ENCODE measurements at places on chromosomes 5 and 9.

DNA sequence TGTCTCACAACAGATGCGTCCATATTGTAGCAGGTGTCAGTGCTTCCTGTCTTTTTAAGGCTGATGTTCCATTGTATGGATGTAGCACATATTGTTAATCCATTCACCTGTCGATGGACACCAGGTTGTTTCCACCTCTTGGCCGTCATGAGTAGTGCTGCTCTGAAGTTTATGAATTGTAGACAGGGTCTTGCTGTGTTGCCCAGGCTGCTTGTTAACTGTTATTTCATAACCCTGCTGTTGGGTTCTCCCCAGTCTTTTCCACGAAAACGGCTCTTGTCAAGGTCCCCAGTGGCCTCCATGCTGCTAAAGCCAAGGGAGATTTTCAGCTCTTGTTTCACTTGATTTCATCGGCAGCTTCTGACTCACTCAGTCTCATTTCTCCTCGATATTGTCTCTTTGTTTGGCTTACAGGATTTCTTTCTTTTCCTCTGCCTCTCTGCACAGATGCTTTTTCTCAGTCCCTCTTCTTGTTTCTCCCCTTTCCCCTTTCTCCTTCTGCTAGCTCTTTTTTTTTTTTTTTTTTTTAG lies 12.1 kb upstream of the PSD2 start:
- peak; percentile 42 for DNase-seq

DNA sequence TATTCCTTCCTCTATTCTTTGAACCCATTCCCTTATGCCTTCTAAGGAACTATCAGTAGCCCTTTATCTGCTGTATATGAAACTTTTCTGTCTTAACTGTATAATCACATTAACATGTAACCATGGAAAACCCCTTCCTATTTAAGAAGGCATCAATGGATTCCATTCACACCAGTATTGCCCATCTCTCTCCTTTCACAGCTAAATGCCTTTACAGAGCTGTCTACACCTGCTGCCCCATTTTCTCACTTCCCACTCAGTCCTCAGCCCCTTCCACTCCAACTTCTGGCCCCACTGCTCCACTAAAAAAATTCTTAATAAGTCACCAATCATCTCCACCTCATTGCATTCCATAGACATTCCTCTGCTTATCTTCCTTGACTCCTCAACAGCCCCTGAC lies 50.8 kb downstream of the SEC61B start:
- no peak for DNase-seq

GRCh38 chr5:91176288-91177016 lies 206.7 kb downstream of the ARRDC3 start:
- DNase-seq: no peak

DNA sequence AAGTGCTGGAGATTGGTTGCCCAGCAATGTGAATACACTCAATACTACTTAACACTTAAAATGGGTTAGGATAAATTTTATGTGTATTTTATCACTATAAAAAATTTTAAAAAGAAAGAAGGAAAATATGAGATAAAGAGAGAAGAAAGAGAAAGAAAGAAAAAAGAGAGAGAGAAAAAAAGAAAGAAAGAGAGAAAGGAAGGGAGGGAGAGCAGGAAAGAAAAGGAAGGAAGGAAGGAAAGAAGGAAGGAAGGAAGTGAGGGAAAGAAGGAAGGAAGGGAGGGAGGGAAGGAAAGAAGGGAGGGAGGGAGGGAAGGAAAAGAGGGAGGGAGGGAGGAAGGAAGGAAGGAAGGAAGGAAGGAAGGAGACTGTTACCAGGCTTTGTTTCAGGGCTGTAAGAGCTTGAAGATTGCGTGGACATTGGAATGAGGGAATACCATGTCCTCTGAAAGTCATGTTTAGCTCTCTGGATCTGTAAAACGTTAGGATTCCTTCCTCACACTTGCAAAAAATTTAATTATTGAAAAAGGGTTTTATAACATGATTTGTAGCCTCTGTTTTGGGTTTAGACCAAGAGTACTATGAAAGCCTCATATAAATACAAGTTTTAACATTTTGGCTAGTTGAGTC lies 152.3 kb upstream of the DAP start:
- DNase-seq: no peak

GRCh38 chr5:148202531-148203203 lies at the start of gene SPINK6:
Gene SPINK6, plus strand, starts transcription at chr5:148203042. Its CDS starts 55 bp downstream, at chr5:148203097.
- DNase-seq: no peak

DNA sequence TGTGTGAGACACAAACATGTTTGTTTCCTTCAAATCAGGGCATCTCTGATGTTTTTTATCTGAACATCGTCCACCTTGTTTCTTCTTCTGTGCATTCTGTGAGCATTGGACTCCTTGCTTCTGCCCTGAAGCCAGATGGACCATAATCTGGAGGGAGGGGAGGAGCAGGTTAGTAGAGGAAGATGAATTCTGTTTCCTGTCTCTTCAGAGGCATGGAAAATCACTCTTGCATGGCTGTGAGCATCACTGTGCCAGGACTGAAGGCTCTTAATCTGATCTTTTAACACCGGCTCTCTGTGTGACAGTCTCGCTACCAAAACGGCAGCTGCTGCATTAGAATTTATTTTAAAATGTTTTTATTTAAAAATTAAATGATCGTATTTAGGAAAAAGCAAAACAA lies 43.3 kb downstream of the TLE4 start:
- no peak for DNase-seq

GRCh38 chr9:38018958-38019602 lies 49.9 kb downstream of the SHB start:
- DNase-seq: no peak

DNA sequence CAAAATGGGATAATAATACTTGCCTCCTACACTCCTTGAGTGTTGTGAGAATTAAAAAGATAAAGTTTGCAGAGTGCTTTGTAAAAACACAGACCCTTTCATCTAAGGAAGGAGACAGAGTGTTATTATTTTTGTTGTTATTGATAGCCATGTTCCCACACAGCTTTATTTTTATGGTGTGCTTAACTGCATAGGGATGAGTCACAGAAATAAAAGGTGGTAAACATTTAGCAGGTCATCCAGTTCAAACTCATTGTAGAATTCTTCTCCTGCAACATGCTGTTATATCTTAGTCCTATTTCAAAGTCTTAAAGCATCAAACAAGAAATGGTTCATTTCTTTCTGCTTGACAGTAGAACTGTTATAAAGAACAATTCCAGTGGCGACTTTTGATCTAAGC lies 367.5 kb upstream of the ACTBL2 start:
- peak; percentile 9 for DNase-seq

All from SW480 (cell line).